ENCODE measurements at places on chromosomes 6 and 20.

DNA sequence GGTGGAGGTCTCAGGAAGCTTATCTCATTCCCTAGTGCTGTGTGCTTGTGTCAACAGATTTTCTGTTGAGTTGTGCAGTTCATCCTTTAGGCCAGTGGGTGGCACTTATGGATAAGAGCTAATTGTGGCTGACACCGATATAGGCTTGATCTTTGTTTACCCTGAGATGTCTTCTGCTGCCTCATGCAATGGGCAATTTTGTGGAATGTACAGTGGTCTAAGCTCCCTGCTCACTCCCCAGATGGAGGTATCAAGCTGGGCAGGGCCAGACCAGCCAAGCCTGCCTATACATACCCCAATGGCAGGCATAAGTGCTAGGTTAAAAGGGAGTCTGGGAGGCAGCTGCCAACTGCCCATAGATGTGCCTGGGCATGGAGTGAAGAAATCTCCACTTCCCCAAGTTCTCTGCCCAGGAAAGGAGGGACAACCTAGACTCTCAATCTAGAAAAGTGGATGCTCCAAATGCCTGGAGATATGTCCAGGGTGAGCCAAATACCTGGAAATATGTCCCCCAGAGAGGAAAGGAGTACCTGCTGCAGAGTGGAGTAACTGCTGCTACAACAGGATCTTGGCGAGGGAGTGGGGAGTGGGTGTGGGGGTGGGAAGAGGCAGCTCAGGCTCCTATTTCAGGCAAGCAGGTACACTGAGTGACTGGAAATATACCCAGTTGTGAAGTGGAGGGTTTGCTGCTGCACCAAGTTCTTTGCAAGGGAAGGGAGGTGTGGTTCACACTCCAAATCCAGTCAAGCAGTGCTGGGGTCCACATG is 53.2 kb upstream of the ARG1 start:
- DNase-seq = no peak

- no peak for DNase-seq
These were observed 515.6 kb downstream of the KIF16B start for GRCh38 chr20:16057651-16058050.

DNA sequence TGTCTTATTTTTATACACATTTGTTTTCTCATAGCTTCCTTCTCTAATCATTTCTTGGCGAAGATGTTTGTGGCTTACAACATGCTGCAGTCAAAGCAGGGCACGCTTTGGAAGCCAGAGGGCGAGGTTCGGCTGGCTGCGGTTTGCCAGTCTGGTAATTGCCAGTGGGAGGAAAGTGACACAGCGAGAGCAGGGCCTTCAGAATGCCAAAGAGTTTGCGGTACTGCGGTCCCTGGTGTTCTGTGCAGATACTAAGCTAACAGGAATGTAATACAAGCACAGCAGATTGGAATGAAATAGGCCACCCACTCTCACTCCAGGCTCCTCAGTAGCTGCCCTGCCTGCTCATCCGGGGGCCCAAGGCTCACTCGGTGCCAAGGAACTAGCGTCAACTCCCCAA is 58.7 kb upstream of the TGM3 start:
- no peak for DNase-seq

GRCh38 chr20:17377231-17377630 is 150.4 kb downstream of the PCSK2 start:
- DNase-seq = no peak

GRCh38 chr6:166567107-166567506 is 19.4 kb downstream of the RAMACL start:
- no peak for DNase-seq

DNA sequence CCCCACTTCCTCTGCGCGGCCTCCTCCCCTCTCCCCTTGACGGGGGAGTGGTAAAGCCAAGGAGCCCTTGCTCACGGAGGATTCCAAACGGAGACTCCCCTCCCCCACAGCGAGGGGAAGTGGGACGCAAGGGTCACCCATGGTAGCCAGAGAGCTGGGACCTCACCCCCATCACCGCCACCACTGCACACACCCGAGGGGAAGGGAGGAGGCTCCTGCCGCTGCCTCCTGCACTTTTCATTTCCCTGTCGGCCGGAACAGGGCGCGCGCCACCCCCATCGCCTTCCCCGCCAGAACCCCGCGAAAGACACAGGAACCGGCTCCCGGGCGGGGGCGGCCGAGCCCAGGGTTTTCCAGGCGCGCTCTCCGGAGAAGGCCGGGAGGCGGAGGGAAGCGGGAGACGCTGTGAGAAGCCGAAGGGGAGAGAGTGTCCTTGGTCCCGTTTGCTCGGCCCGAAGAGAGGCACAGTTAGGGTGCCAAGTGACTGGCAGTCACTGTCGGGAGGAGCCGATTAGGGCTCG is 789 bp downstream of the CCND3 start:
- no peak for DNase-seq

DNA sequence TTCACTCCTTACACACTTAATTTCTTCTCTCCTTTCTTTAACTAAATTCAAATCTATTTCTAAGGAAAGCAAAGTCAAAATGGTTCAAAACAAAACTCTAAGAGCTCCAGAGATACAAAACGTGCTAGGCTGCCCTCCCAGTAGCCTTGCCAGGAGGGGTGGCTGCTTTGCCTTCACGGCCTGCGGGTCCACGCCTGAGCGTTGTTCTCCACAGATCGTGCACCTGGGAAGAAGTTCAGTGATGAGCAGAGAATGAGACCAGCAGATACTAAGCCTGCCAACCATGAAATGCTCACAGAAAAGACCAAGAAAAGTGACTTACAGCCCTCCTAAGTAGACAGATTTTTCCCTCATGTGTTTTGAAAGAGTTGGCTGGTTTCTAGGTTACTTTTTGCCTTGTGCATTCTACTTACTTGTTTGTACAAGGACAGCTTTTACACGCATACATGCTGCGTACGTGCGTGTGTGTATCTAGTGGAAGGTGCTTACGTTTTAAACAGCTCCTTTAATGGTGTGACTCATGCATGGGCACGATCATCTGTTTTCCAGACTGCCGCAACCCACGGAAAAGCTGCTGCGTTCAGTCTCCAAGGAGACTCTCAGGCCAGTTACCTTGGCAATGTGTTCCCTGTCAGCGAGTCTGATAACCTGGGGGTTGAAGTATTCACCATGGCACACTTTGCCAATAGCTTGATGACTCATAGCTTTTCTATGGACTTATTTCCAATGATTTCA is 32.4 kb upstream of the PBOV1 start:
- DNase-seq = no peak

- DNase-seq = no peak
These were observed 48.1 kb upstream of the HLA-E start for GRCh38 chr6:30441171-30441570.

- DNase-seq = no peak
These were observed 15.1 kb upstream of the ZNF217 start for GRCh38 chr20:53608456-53609452.

DNA sequence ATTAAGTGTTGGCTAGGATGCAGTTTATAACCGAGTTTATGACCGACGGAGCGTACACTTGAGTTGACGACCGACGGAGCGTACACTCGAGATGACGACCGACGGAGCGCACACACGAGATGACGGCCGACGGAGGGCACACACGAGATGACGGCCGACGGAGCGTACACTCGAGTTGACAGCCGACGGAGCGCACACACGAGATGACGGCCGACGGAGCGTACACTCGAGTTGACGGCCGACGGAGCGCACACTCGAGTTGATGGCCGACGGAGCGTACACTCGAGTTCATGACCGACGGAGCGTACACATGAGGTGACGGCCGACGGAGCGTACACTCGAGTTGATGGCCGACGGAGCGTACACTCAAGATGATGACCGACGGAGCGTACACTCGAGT is 119.8 kb downstream of the HUS1B start:
- no peak for DNase-seq

DNA sequence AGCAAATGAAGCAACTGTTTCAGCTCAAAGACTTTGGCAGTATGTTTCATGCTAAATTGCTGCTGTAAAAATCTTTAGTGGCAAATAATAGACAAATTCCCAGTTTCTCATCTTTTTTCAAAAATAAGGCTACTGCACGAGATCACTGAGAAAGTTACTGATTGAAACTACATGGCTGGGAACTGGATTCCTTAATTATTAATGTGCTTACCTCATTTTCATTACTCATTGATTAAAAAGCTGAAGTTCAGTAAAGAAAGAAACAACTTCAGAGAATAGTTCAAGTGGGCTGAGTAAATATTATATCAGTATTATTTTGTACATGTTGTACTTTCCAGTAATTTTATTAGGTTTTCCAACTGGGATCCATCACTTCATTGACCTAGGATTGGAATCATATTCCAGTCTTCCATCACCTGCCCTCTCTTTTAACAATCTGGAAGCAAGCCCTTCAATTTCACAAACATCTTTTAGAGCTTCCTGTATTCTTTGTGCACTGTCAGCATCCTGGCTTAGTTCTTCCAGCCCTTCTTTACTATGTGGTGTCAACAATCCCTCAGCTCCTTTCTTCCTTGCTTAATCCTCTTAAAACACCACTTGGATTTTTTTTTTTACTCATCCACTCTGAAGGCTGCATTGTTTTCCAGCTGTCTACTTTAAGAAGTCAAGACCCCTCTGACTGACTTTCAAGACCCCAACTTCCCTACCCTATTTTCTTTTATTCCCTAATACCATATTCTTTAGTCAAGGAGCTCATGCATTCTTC is 4.3 kb downstream of the MEI4 start:
- no peak for DNase-seq

GRCh38 chr6:106450653-106451052 is 90.1 kb downstream of the CRYBG1 start:
- no peak for DNase-seq

- no peak for DNase-seq
These were observed 68.1 kb upstream of the CEP85L start for GRCh38 chr6:118719351-118720124.

GRCh38 chr6:42259841-42260395 is 42.3 kb upstream of the MRPS10 start:
- no peak for DNase-seq

DNA sequence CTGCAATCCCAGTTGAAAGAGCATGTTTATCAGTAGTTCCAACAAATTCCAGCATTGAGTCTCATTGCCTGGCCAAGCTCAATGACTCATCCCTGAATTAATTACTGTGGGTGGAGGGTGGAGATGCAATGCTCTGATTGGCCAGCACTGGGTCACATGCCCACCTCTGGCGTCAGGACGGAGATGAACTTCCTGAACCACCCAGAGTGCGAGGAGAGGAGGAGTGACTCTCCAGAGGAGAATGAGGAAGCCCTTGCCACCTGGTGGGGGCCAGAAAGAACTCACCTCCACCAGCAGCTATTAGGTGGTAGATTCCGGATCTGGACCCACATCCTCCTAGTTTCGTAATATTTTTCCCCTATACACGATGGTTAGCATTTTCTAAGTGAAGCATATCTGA is 283.9 kb downstream of the TBC1D7 start:
- no peak for DNase-seq

DNA sequence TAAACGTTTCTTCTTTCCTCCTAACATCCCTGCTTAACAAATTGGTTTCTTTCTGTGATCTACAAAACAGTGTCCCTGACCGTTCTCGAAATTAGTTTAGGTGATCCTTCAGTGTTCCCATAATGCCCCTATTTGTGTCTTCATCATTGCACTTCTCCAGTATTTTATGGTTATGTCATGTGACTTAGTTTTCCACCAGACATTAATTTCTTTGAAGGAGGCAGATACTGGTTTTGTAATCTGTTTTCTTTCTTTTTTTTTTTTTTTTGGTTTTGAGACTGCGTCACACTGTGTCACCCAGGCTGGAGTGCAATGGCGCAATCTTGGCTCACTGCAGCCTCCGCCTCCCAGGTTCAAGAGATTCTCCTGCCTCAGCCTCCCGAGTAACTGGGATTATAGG is 49.2 kb downstream of the FAM217A start:
- DNase-seq = no peak

GRCh38 chr6:3359101-3359752 is 97.6 kb downstream of the SLC22A23 start:
- no peak for DNase-seq

GRCh38 chr6:37134036-37134395 is 35.9 kb upstream of the PIM1 start:
- DNase-seq = no peak

DNA sequence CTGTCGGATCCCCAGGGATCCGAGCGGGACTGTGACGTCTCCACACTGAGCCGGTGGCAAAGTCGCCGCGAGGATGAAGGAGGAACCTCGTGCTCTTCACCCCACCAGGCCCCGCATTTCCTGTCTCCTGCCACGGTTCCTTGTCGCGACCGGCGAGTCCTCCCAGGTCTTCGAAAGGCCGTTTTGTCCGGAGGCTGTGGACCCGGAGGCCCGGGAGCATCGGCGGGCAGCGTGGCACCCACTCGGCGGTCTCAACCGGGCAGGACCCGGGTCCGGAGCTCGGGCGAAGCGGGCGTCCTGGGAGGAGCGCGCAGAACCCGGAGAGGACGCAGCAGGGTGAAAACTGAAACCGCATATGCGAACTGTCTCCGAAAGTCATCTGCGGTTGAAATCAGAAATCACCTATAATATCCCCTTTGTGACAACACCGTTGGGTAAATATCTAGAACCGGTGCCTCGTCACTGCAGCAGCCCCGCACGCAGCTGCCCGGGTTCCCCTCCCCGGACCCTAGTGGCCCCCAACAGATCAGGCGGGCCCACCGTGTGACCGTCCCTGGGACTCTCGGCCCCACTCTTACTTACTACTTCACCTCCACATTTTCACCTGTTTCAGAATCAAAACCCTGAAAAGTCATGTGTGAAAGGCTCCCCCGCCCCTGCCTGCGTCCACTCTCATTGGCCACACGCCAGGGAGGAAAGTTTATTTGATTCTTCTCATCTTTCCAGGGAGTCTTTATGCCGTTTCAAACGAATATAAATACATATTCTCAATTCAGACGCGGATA is 3.1 kb upstream of the ULBP2 start:
- no peak for DNase-seq

- DNase-seq = no peak
These were observed 9.5 kb downstream of the GZF1 start for GRCh38 chr20:23371496-23371895.

DNA sequence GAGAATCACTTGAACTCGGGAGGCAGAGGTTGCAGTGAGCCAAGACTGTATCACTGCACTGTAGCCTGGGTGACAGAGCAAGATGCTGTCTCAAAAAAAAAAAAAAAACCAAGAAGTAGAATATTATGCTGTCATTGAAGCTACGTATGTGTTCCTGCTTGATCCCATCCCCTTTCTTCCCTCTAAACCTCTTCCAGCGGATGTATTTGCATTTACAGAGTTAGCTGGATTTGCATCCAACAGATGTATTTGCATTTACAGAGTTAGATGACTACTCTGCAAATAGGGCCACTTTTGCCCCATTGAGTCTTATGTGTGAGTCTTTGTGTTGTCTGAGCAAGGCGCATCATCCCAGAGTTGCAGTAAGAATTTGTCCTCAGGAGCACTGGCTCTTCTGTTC is 24.9 kb upstream of the IPCEF1 start:
- DNase-seq = no peak

- no peak for DNase-seq
These were observed 67.9 kb upstream of the BHLHE23 start for GRCh38 chr20:63074631-63075030.

GRCh38 chr6:38676974-38677544 is 25.9 kb downstream of the GLO1 start:
- DNase-seq = no peak

- no peak for DNase-seq
These were observed at the start of gene SLC32A1 for GRCh38 chr20:38723848-38724625. Gene SLC32A1 (plus strand): TSS chr20:38724486. CDS start chr20:38724725, 239 bp downstream.

GRCh38 chr6:37615564-37616340 is 81.9 kb downstream of the MDGA1 start:
- no peak for DNase-seq
